Eye (tissue), 1 donor: ENCODE measurements at places on chromosomes 5 and 9.

GRCh38 chr5:2738156-2738699 lies 13.2 kb downstream of the IRX2 start:
- no peak for DNase-seq

DNA sequence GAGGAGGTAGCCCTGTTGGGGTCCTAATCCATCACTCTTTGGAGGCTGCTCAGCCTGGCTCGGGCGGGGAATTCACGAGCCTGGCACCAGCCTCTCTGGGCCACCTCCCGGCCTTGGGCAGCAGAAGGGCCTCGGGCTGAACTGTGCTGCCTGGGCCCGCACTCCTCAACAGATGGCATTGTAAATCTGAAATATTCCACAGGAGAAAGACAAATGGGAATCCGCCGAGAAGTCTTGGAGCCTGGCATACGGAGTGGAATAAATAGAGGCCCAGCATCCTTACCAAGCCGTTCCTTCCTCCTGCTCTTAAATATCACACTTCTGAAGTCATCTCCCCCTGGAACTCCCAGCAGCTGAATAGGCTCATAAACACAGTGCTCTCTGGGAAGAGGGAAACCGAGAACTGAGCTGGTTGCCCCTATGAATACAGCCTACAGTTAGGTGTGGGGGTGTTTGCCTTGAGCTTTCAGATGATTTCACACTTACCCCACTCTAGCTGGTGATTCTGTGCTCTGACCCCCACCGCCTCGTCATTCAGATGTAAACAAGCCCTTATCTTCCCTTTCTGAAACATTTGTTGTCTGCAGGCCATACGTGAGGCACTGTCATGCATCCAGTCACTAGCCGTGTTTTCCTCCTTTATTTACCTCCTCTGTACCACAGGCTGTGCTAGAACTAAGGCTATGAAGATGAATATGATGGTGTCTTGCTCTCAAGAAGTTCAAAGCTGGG lies 455.0 kb upstream of the CLINT1 start:
- no peak for DNase-seq

- DNase-seq, result no peak
Observed at GRCh38 chr5:56983593-56984361, 31.9 kb upstream of the MIER3 start.

- no peak for DNase-seq
Observed at GRCh38 chr5:30932273-30933017, 261.0 kb upstream of the CDH6 start.

GRCh38 chr5:56520986-56521730 lies 288.0 kb upstream of the ANKRD55 start:
- no peak for DNase-seq

DNA sequence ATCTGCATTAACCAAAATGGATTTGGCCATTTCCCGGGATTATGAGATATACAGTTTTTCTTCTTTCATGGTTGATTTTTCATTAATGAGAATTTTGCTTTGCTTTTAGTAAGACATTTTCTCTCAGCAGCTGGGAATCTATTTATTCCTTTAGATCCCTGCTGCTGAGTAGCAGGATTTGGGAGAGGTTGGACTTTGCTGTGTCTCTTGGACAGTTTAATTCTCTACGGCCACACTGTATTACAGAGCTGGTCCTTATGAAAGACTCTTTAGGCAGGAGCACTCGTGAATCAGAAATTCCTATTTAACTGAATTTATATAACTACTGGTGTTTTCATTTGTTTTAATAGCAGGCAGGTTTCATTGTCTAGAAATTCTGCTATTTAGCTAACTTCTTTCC lies 1.6 kb downstream of the UNC13B start:
- DNase-seq, result peak; percentile 17

DNA sequence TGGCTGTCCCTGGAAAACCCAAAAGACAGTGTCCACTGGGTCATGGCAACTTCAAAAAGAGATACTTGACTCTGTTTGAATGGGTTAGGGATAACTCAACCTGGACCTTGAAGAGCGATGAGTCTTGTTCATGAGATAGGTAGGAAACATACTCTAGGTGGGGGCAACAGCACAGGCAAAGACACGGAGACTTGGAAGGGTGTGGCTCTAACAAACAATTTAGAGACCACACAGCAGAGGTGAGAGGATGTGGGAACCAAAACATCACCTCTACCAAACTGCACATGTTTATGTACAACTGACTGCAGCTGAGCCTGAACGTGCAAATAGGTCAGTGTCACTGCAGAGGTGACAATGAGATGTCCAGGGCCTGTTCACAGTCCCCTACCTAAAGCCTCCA lies 247.7 kb upstream of the ADRA1B start:
- no peak for DNase-seq

DNA sequence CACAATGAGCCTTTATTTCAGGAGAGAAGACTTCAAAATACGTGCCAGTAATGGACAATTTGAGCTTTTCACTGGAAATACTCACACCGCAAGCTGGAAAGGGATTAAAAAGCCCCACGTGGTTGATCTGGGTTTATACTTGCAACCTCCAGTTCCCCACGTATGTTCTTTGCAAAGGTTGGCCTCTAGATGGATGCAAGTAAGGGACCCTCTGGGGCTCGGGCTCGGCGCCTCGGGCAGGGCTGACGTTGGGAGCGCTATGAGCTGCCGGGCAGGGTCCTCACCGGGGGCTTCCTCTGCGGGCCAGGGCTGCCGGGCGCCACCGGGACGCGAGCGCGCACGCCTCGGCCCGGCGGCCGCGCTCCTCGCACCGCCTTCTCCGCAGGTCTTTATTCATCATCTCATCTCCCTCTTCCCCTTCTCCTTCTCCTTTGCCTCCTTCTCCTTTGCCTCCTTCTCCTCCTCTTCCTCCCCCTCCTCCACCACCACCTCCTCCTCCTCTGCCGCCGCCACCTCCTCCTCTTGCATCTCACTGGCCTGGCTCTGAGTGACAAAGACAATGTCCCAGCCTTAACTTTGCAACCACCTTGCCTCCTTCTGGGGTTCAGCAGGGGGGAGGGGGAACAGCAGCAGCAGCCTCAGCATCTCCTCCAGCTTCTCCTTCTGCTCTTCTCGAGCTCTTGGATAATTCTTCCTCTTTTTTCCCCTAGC lies 701 bp upstream of the ZNF462 start:
- DNase-seq, result peak; percentile 88

- DNase-seq, result no peak
Observed at GRCh38 chr5:131198625-131199024, 27.9 kb downstream of the LYRM7 start.

DNA sequence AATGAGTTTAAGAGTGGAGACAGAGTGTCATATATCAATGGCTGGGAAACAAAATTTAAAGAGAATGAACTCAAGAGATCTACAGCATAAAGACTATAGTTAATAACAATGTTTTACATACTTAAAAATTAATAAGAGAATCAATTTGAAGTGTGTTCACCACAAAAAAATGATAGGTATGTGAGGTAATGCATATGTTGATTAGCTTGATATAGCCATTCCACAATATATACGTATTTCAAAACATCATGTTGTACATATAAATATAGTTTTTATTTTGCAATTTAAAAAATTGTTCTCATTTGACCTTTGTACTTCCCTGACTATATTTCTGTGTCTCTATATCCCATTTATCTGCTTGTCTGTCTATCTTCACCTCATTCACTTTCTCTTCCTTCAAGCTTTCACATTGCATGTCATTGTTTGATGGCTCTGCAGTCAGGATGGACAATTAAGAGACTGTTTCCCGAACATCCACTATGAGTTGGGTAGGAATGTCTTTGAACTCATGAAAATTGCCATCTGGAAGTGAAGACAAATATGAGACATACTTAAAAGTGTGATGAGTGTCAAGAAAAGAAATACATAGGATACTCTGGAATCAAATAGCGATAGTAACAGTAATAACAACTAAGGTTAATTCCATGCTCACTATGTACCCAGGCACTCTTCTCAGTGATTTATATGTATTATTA lies 359.9 kb upstream of the ACTBL2 start:
- peak; percentile 56 for DNase-seq

GRCh38 chr9:93586290-93587057 lies 10.1 kb downstream of the PHF2 start:
- DNase-seq, result no peak
